ENCODE measurements at places on chromosomes 7 and 10. TPM values are rescaled to one million over a fixed set of nuclear protein-coding genes. Genes with fewer than 3 reads are reported as not detected.

DNA sequence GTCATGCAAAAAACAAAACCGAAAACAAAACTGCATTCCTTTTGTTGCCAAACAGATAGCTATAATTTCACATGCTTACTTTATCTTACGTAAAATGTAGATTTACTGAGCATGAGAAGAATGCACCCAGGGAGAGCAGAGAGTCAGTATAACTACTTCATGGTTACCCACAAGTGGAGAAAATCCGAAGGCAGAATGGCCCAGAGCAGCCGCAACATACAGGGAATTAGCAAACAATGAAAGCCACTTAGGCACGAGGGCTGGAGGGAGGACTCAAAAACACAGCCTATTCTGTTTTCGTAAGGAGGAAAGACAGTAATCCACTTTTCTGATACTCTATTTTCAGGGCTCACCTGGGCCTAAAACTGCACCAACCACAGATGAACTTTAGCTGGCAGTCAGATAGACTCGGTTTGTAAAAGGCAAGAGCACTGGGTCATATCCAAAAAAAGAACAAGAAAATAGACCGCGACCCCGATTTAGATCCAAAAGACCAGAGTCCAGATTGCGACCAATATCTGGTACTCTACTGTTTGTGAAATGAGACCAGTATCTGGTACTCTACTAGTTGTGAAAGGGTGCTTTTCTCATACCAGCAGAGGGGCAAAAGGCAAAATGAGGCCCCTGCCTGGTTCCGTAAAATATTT, 1.3 kb downstream of the ITPRIP start:
- DNase-seq = no peak

DNA sequence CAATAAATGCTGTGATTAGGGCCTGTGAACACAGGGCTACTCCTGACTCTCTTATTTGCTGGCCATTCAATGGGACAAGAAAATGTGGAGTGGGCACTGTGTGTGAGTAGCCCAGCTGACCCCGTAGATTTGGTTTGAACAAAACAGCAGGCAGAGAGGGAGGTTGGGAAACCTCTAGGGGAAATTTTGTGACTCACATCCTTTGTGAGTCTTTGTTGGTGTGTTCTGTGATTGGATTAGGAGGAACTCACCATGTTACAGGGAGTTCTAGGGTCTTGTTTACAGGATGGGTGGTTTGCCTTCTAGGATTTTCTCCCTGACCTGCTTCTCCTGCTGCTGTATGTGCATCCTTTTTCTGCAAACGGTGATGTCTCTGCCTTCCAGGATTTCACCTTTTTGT, 128.3 kb upstream of the MKI67 start:
- no peak for DNase-seq

- DNase-seq = no peak
Measured at GRCh38 chr10:35668865-35669650, 27.0 kb upstream of the FZD8 start.

- DNase-seq = no peak
Measured at GRCh38 chr7:41189866-41190265, 513.0 kb downstream of the INHBA start.

Gene LIPN
- not detected for total RNA-seq

Gene FGFR2
- 17.7 TPM for total RNA-seq

All from posterior vena cava (tissue), 2 donors.